ENCODE measurements at places on chromosomes 11 and 22. TPM values are rescaled to one million over a fixed set of nuclear protein-coding genes. Genes with fewer than 3 reads are reported as not detected.

GRCh38 chr11:1569251-1569780 lies 2.8 kb downstream of the DUSP8 start:
- DNase-seq, result no peak

GRCh38 chr11:60504219-60504905 lies 10.8 kb upstream of the MS4A13 start:
- no peak for DNase-seq

DNA sequence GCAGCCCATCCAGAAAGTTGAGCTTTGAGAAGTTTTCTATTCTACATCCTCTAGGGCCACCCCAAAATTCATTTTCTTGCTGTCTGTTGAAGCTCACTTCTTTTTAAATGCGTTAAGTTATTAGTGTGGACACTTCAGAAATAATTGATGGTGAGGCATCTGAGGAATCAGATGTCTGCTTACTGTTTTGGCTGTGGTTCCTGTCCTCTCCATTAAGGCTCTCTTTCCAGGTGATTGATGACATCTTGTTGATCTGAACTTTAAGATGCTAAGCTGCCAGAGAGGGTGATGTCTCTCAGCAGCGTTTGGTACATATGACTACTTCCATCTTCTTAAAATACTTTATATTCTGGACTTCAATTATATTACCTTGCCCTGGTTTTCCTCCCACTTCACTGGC lies 45.2 kb downstream of the FAT3 start:
- DNase-seq, result no peak

GRCh38 chr11:15006139-15006759 lies 34.1 kb upstream of the CALCA start:
- DNase-seq, result no peak

GRCh38 chr11:24855951-24856350 lies 359.1 kb downstream of the LUZP2 start:
- DNase-seq, result no peak

- no peak for DNase-seq
These were observed 34.7 kb downstream of the ADAMTS15 start for GRCh38 chr11:130483124-130483523.

- DNase-seq, result no peak
These were observed 15.9 kb upstream of the IRAG1 start for GRCh38 chr11:10709299-10710086.

DNA sequence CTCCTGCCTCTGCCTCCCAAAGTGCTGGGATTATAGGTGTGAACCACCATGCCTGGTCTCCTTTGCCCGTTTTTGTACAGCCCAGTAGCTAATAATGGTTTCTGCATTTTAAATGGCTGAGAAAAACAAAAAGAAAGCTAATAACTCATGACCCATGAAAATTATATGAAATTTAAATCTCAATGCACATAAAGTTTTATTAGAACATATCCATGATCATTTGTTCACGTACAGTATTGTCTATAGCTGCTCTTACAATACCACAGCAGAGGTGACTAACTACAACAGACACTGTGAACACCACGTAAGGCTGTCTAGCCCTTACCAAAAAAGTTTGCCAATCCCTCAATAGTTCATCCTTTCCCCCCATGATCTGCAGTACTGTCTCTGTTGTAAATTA lies 6.4 kb upstream of the PLAAT2 start:
- no peak for DNase-seq

- no peak for DNase-seq
These were observed 63.9 kb downstream of the GAS2 start for GRCh38 chr11:22730319-22730718.

The TSGA10IP gene
- not detected for total RNA-seq
